ENCODE measurements at places on chromosomes 12 and 14. TPM values are rescaled to one million over a fixed set of nuclear protein-coding genes. Genes with fewer than 3 reads are reported as not detected.
A peak's percentile ranks its signal among the peaks of the same experiment; 100 is the strongest.

CCDC177 gene
- total RNA-seq, result not detected

INHBE gene
- 0.59 TPM for total RNA-seq

DNA sequence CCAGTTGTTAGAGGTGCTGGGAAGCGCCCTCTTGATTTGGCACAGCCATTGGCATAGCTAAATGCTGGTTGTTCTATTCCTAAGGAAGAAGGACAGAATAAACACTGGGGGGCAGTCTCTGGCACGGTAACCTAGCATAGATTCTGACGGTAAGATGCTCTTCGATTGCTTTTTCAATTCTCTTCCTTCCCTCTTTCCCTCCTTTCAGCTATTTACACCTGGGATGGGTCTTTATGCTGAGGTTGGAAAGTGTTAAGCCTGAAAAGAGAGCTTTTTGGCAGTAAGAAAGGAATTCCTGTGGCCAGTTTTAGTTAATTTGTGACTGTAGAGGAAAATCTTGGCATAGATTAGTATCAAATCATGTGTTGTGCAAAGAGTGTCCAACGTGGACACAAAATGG is 162.8 kb downstream of the SNAPC1 start:
- DNase-seq, result no peak
- no peaks in the 10 kb centered on the region for H3K4me1 ChIP-seq
- H3K4me3 ChIP-seq, result no peak overlapping the region
- no peak overlapping the region for H3K27ac ChIP-seq
- no peaks in the 10 kb centered on the region for H3K27me3 ChIP-seq

DNA sequence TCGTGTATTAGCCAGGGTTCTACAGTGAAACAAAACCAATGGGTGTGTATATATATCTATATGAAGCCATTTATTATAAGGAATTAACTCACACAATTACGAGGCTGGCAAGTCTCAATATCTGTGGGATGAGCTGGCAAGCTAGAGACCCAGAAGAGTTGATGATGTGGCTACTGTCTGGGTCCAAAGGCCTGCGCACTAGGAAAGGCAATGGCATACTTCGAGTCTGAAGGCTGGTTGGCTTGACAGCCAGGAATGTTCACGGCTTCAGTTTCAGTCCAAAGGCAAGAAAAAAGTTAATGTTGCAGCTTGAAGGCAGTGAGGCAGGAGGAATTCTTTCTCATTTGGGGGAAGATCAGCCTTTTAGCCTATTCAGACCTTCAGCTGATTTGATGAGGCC is 893.3 kb upstream of the LRFN5 start:
- no peak overlapping the region for H3K4me3 ChIP-seq
- no peaks in the 10 kb centered on the region for H3K36me3 ChIP-seq
- no peak for DNase-seq
- H3K4me1 ChIP-seq, result no peaks in the 10 kb centered on the region
- H3K27ac ChIP-seq, result no peak overlapping the region
- no peaks in the 10 kb centered on the region for H3K27me3 ChIP-seq

DNA sequence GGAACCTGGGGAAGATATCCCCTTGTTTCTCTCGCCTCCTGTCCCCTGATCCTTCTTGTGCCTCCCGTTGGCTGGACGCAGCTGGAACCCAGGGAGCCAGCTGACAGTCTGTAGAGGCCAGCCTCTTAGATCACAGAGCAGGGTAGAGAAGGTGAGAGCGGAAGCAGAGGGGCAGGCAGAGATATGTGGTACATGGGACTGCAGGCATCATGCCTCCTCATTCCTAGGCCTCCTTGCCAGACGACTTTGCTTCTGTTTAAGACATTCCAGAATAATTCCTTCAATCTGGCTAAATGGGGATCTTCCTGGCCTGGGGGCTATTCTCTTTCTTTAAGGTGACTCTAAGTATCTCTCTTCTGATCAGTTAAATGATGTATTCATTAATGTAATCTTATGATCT is 89.4 kb upstream of the MAX start:
- no peaks in the 10 kb centered on the region for H3K4me1 ChIP-seq
- H3K27ac ChIP-seq, result no peak overlapping the region
- DNase-seq, result no peak
- H3K4me3 ChIP-seq, result no peak overlapping the region
- no peaks in the 10 kb centered on the region for H3K27me3 ChIP-seq

DNA sequence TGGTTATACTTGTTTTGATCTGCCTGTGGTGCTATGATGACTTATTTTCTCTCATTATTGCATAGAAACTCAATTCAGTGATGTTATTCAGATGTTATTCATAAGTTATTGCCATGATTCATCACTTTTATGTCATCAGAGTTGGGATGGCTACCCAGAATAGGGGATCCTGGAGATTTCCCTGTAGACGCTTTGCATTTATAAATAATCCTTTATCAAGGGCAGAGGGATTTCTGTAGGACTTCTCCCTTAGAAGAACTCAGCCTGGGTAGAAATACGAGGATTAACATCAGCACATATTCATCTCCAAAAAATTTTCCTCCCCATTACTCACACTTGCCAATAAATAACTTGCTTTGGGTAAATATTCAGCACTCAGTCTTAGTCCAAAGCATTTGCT is 4.9 kb downstream of the GPRC5A start:
- peak overlapping the region; percentile 96 for H3K27ac ChIP-seq
- no peak for DNase-seq
- peak overlapping the region; percentile 86 for H3K4me3 ChIP-seq
- peaks cover 44% of the 10 kb centered on the region for H3K4me1 ChIP-seq
- H3K36me3 ChIP-seq, result peaks cover 9% of the 10 kb centered on the region
- H3K27me3 ChIP-seq, result no peaks in the 10 kb centered on the region

GRCh38 chr12:132194056-132194455 is 49.8 kb downstream of the NOC4L start:
- H3K4me1 ChIP-seq, result peaks cover 6% of the 10 kb centered on the region
- H3K27me3 ChIP-seq, result no peaks in the 10 kb centered on the region
- H3K27ac ChIP-seq, result no peak overlapping the region

All from Panc1 (cell line).